Caco-2 (cell line): ENCODE measurements at places on chromosomes 4 and X. TPM values are rescaled to one million over a fixed set of nuclear protein-coding genes. Genes with fewer than 3 reads are reported as not detected.

The SPANXB1 gene
- total RNA-seq = not detected in 2 replicates

The TGIF2LX gene
- not detected in 2 replicates for total RNA-seq

The CT45A2 gene
- total RNA-seq = not detected in 2 replicates

The PDGFC gene
- 9.5 and 12.3 TPM in 2 replicates for total RNA-seq

The PDCL2 gene
- total RNA-seq = not detected in 2 replicates

DNA sequence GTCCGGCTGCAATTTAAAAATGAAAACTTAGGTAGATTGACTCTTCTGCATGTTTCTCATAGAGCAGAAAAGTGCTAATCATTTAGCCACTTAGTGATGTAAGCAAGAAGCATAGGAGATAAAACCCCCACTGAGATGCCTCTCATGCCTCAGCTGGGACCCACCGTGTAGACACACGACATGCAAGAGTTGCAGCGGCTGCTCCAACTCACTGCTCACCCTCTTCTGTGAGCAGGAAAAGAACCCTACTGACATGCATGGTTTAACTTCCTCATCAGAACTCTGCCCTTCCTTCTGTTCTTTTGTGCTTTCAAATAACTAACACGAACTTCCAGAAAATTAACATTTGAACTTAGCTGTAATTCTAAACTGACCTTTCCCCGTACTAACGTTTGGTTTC lies 41.0 kb downstream of the MAP7D3 start:
- DNase-seq = no peak

DNA sequence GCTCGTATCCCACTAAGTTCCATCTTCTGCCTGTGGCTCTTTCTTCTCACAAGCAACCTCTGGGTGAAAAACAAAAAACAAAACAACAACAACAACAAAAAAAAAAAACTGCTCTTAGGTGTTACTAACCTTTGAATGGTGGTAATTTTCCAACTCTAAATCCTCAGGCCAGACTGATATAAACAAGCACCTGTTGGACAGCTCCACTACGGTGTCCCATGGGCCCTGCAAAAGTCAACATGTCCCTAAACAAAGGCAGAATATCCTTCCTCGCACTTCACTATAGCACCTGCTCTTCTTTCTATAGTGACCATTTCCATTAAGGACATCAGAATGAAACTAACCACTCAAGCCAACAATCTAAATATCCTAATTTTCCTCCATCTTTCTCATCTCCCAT lies 54.6 kb upstream of the PARM1 start:
- no peak for DNase-seq

DNA sequence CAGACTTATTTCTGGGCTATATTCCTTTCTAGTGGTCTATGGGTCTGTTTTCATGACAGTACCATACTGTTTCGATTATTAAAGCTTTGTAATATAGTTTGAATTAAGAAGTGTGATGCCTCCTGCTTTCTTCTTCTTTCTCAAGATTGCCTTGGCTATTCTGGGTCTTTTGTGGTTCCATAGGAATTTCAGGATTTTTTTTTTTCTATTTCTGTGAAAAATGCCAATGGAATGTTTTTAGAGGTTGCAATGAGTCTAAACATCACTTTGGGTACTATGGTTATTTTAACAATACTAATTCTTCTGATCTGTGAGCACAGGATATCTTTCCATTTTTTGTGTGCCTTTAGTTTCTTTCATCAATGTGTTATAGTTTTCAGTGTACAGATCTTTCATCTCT lies 204.3 kb upstream of the HCCS start:
- no peak for DNase-seq

DNA sequence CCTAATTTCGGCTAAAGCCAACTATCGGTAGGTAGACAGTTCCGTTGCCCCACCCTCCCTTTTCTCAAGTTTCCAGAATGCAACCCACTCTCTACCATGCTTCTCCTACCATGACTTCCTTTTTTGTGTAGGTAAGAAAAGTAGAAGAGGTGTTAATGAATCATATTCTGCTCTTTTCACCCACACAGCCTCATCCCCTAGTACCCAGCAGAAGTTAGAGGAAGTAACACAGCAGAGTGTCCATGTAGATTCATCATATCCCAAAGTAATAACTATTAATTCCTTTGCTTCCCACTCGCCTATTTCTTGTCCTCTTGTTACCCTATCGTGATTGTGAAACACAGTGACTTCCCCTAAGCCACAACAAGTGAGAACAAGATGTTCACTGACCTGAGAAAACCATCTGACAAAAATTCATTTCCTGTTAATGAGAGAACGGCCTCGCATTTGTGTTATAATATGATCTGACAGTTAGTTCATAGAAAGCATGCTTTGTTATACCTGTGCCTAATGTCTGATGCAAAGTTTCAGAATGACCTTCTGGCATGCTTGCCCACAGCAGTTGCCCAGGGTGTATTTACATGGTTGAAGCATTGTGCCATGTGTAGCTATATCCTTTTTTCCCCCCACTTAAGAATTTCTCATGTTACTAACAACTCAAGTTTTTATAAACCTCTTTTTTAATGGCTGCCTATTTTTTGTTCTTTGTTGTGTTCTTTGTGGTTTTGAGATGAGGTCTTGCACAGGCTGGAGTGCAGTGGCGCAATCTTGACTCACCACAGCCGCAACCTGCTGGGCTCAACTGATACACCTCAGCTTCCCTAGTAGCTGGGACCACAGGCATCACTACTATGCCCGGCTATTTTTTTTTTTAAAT lies 185.6 kb downstream of the RAP1GDS1 start:
- DNase-seq = no peak

- DNase-seq = no peak
Measured at GRCh38 chr4:22764183-22764582, 71.4 kb downstream of the GBA3 start.

DNA sequence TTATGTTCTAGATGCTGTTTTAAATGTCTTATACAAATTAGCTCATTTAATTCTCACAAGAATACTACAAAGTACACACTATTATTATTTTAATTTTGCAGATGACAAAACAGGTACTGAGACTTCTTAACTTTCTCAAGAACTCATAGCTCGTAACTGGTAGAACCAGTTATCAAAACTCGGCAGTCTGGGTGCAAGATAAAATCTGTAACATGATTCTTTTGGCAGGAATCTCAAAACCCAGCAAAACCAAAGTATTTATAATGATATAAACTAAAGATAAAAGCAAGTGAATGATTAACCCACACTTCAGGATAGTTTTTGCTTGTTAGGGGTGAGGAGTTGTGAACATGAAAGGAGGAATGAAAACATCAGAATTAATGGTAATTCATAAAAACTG lies 27.6 kb downstream of the CLNK start:
- DNase-seq = peak; percentile 56

GRCh38 chrX:1598021-1598875 lies 6.8 kb downstream of the AKAP17A start:
- DNase-seq = no peak

- no peak for DNase-seq
Measured at GRCh38 chr4:70191647-70192046, 3.9 kb upstream of the ODAM start.

DNA sequence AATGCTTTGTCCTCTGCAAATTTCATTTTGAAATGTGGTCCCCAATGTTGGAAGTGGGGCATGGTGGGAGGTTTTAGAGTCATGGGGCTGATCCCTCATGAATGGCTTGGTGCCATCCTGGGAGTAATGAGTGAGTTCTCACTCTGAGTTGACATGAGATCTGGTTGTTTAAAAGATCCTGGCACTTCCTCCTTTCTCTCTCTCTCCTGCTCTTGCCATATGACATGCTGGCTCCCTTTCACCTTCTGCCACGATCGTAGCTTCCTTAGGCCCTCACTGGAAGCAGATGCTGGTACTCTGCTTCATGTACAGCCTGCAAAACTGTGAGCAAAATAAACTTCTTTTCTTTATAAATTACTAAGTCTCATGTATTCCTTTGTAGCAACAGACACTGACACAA lies 262.0 kb downstream of the IL15 start:
- no peak for DNase-seq

DNA sequence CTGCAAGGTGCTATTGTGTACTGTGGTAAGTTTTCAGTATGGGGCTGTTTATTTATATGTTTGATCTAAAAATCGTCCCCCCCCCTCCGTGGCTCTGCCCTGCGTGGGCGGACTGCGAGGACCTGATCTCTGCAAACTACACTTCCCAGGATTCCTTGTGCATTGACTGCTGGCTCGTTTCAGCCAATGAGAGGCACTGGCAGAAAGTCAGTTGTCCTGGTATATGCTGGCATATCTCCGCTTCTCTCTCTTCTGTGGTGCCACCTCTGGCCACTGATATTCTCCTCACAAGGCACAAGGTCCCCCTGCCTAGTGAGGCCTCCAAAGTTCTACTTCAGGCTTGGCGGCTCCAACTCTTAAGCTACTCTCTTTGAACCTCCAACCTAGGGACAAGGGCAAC lies 168.8 kb upstream of the ZFP42 start:
- DNase-seq = no peak

DNA sequence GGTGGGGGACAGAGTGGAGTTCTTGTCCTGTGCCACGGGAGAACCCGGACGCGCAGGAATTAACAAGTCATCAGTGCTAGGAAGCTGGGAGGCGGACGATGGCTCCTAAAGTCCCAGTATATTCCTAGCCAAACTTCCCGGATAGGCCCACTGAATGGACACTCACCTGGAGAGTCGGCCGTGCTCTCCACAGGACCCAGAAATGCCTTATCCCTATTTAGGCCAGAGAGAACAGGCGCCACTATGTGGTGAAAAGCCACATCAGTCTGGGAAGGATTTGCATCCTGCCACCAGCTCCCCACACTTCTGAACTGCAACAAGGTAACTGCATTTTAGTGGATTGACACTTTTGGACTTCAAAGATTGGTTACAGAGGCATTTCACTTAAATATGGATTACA lies 1.1 kb downstream of the CFAP299 start:
- peak; percentile 37 for DNase-seq

DNA sequence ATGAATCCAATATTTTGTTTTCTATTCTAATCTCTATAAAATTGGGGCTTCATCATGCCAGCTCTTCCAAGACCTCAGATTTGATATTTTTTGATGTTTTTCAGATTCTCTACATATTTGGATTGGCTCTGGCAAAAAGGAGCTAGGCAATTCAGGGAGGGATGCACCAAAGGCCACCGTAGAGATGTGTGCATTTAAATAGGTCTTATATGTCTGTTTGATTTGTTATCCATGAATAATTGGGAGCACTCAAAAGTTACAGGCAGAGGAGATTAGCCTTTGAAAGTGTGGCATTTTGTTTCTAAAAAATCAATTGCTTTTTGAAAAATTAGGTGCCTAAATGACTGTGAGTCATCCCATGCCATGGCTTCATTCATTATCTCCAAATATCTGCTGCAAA lies 147.1 kb upstream of the RPS6KA6 start:
- no peak for DNase-seq

DNA sequence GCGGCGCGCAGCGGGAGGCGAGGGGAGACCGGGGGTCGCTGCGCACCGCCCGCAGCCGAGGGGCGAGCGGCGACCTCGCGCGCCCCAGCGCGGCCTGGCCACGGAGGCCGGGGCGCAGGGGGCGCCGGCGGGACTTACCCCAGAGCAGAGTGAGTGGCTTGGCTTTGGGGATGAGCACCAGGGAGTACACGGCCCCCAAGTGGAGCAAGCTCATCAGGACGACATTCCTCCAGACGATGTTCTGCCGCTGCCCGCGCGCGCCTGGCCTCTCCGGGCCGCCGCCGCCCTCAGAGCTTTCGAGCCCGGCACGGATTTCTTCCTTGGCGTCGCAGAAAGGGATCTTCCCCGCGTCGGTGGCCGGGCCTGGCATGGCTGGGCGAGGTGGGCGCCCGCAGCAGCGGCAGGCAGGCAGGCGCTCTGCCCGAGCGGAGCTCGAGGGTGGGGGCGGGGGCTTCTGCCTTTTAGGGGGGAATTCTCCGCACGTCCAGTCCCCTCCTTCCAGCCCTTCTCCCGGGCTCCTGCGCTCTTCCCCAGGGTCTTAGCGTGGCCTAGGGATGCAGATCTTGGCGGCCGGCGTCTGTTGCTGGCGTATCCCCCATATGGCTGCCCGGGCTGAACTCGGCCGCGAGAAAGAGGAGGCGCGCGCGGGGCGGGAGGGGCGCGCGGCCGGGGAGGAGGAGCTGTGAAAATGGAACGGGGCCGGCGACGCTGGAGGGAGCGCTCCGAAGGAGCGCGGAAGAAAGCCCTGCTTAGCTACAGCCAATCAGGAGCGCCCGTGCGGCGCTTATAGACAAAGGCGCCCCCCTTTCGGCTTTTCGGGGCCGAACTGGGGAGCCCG lies at the start of gene SCD5:
Gene SCD5 (minus strand): TSS at position 629 of the 838 bp plus-strand sequence. CDS start 259 bp downstream, at position 370.
- DNase-seq = peak; percentile 51

DNA sequence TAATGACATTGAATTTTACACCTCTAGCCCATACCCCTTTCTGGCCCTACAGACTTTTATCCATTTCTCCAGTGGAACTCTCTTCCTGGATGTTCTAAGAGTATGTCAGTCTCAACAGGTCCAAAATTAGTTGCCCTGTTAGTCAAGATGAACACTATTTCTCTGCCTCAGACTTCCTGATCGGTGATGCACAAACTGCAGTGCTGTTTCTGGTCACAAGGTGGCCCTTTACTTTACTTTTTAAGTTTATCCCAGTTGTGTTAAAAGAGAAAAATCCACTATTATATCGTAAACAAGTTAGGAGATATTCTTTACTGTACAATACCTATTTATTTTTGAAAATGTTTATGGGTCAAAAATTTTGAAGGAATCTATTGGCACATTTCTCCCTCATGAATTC lies 13.1 kb downstream of the TCEAL7 start:
- peak; percentile 37 for DNase-seq

- DNase-seq = no peak
Measured at GRCh38 chr4:81023484-81023883, 7.0 kb upstream of the BMP3 start.

- no peak for DNase-seq
Measured at GRCh38 chr4:87804871-87805270, 5.5 kb downstream of the IBSP start.

DNA sequence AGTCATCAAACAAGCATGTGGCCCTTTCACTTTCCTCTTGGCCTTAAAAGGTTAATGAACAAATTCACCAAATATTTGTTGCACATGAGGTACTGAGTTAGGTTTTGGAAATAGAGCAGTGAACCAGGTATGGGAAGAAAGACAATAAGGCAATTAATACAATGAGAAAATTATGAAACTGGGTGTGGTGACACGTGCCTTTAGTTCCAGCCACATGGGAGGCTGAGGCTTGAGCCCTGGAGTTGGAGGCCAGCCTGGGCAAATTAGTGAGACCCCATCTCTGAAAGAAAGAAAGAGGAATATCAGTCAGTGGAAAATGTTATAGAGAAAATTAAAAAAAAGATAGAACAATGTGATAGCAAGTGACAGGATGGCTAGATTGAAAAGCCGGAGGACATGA lies 8.1 kb downstream of the PHEX start:
- no peak for DNase-seq

DNA sequence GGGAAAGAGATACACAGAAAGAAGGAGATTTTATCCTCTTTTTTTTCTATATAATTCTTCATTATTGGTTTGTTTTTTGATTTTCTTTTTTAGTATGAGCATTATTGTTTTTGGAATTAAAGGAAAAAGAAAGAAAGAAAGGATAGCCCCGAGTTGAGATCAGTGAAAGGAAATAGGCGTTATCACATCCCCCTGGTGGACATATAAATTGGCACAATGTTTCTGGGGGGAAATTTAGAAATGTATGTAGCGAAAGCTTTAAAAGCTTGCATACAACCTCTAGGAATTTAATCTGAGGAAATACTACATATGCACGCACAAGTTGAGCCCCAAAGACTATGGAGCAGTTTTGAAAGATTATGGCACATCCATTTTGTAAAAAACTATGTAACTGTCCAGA lies 226.3 kb upstream of the LDB2 start:
- DNase-seq = no peak
